ENCODE measurements at places on chromosomes 5 and 9. TPM values are rescaled to one million over a fixed set of nuclear protein-coding genes. Genes with fewer than 3 reads are reported as not detected.

The ADAMTS12 gene
- polyA plus RNA-seq = 1.2 TPM

The GFRA3 gene
- 1.1 TPM for polyA plus RNA-seq

The POMT1 gene
- 20.3 TPM for polyA plus RNA-seq

The GSN gene
- 379 TPM for polyA plus RNA-seq

The DOCK8 gene
- polyA plus RNA-seq = 1.3 TPM

The LPAR1 gene
- 5.5 TPM for polyA plus RNA-seq

The C7 gene
- 69.5 TPM for polyA plus RNA-seq

The PCSK1 gene
- polyA plus RNA-seq = 0.58 TPM

GRCh38 chr9:132793606-132794580 is 84.2 kb downstream of the AK8 start:
- no peak overlapping the region for H3K4me3 ChIP-seq
- H3K27me3 ChIP-seq = peaks cover 13% of the 10 kb centered on the region
- no peaks in the 10 kb centered on the region for H3K36me3 ChIP-seq
- H3K4me1 ChIP-seq = peaks cover 8% of the 10 kb centered on the region

DNA sequence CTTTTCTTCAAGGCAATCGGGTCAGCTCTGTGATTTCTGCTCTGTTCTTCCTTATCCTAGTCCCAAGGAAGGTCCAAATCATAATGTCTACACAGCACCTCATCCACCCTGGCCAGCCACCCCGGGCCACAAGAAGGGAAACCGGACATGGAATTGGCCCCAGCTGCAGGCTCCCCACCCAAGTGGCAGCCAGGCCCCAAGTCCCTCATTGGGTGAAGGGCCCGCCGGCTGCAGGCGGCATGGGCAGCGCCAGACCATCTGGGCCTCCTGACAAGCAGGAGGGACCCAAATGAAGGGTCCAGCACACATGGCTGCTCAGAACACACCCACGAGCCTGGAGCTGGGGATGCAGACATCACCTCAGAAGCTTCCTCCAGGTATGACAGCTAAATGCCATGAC is 33.7 kb downstream of the BICD2 start:
- peaks cover 13% of the 10 kb centered on the region for H3K36me3 ChIP-seq
- DNase-seq = peak; percentile 13
- H3K4me3 ChIP-seq = no peak overlapping the region
- H3K27me3 ChIP-seq = no peaks in the 10 kb centered on the region

- H3K27ac ChIP-seq = peak overlapping the region; percentile 85
- H3K27me3 ChIP-seq = no peaks in the 10 kb centered on the region
- peaks cover 47% of the 10 kb centered on the region for H3K4me1 ChIP-seq
- peak overlapping the region; percentile 29 for H3K4me3 ChIP-seq
These were observed 7.0 kb downstream of the NOTCH1 start for GRCh38 chr9:136538599-136539426.

DNA sequence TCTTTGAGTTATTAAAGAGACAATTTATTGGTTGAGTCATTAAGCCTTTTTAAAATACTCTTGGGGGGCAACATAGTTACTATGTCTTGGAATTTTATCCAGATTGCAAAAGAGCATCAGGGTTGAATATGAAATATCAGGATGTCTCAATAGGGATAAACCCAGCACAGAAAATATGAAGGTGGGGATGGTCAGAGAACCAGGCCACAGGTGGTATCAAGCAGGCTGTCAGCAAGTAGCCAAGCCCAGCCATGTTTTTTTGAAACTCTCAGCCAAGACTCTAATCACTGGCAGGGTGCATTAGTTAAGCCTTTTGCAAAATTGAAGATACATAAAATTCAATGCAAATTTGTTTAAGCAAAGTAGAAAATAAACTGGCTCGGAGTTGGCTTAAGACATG is 468.9 kb downstream of the DTWD2 start:
- no peaks in the 10 kb centered on the region for H3K4me1 ChIP-seq
- DNase-seq = no peak
- H3K27me3 ChIP-seq = no peaks in the 10 kb centered on the region
- no peaks in the 10 kb centered on the region for H3K36me3 ChIP-seq
- H3K27ac ChIP-seq = no peak overlapping the region

DNA sequence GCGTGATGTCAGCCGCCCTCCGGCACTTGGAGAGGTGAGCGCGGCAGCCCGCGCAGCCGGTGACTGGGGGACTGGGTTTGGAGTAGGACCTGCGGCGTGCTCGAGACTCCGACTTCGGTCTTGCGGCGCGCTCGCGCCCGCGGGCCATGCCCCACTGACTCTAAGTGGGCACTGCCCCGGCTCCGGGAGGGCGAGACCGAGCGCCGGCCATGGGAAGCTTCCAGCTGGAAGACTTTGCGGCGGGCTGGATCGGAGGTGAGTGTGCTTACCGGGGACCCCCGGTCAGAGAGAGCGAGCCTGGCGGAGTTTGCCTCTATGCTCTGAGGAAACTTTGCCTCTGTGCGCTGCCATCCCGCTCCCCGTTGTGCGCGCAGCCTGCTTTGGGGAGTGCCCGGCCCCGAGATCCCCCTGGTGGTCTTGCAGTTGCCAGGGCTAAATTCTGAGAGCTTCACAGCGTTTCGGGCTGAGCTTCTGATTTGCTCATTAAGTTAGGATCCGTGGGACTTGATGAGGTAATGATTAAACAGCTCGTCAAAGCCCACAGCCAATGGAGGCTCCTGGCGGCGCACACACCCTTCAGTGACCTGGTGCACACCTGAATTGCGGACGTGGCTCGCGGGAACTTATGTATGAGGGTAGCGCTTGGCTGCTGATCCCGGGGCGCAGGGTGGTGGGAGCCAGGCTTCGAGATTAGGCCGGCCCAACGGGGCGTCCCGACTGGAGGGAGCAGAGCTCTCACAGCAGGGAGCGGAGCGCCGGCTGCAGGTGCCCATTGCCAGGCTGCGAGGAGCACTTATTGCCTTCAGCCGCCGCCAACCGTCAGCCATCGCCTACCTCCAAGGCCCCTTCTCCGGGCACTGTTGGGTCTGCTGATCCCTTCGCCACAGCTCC is at the start of gene SLC25A48:
SLC25A48 (plus strand) TSS at position 25 of the 891 bp plus-strand sequence; CDS start at position 210, 185 bp downstream.
- H3K36me3 ChIP-seq = no peaks in the 10 kb centered on the region
- peak; percentile 67 for DNase-seq
- H3K4me3 ChIP-seq = no peak within 1 kb of the TSS
- H3K27me3 ChIP-seq = peaks cover 55% of the 10 kb centered on the region

GRCh38 chr5:168365581-168366081 is 74.2 kb downstream of the WWC1 start:
- no peaks in the 10 kb centered on the region for H3K36me3 ChIP-seq
- no peak for DNase-seq
- no peak overlapping the region for H3K27ac ChIP-seq
- H3K27me3 ChIP-seq = no peaks in the 10 kb centered on the region

DNA sequence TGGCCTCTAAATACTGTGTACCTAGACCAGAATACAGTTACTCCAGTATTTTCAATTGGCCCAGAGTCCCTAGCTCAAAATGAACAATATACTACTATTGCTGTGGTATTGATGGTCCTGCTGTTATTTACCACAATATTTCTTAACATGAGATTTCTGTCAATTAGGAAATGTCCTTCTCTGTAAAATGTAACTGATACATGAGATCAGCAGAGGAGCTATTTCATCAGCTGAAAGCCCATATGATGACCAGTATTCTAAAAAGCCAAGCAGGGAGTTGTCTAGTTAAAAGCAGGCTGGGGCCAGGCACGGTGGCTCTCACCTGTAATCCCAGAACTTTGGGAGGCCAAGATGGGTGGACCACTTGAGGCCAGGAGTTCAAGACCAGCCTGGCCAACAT is 187.7 kb upstream of the PTGER4 start:
- H3K4me3 ChIP-seq = no peak overlapping the region
- H3K4me1 ChIP-seq = no peaks in the 10 kb centered on the region
- no peak overlapping the region for H3K27ac ChIP-seq
- no peaks in the 10 kb centered on the region for H3K27me3 ChIP-seq
- no peak for DNase-seq

DNA sequence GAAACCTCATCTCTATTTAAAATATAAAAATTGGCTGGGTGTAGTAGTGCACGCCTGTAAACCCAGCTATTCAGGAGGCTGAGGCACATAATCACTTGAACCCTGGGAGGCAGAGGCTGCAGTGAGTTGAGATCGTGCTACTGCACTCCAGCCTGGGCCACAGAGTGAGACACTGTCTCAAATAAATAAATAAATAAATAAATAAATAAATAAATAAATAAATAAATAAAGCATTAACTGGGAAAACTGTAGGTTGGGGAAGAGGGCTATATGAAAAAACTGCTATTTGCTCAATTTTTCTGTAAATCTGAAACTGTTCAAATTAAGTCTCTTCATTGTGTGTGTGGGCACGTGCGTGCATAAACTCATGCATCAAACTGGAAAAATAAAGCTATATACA is 59.9 kb upstream of the RAPGEF6 start:
- H3K4me1 ChIP-seq = no peaks in the 10 kb centered on the region
- no peak overlapping the region for H3K4me3 ChIP-seq
- H3K27ac ChIP-seq = no peak overlapping the region

DNA sequence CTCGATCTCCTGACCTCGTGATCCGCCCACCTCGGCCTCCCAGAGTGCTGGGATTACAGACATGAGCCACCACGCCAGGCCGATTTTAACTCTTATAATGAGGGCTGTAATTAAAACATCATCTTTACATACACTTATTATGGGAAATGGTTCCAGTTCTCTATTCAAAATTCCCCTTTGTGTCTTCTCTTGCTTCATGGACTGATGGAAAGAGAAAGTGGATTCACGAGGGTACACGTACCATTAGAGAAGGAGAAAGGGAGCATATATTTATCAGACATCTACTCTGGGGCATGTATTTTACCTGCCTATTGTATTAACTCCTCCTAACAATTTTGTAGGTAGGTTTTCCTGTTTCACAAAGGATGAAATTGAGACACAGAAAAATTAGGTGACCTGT is 31.1 kb downstream of the PTGS1 start:
- H3K27ac ChIP-seq = no peak overlapping the region
- no peaks in the 10 kb centered on the region for H3K4me1 ChIP-seq
- H3K36me3 ChIP-seq = no peaks in the 10 kb centered on the region
- peaks cover 5% of the 10 kb centered on the region for H3K27me3 ChIP-seq

- H3K4me3 ChIP-seq = no peak overlapping the region
- DNase-seq = no peak
- H3K27me3 ChIP-seq = no peaks in the 10 kb centered on the region
- no peaks in the 10 kb centered on the region for H3K4me1 ChIP-seq
These were observed 40.4 kb downstream of the SAR1B start for GRCh38 chr5:134592141-134592746.

DNA sequence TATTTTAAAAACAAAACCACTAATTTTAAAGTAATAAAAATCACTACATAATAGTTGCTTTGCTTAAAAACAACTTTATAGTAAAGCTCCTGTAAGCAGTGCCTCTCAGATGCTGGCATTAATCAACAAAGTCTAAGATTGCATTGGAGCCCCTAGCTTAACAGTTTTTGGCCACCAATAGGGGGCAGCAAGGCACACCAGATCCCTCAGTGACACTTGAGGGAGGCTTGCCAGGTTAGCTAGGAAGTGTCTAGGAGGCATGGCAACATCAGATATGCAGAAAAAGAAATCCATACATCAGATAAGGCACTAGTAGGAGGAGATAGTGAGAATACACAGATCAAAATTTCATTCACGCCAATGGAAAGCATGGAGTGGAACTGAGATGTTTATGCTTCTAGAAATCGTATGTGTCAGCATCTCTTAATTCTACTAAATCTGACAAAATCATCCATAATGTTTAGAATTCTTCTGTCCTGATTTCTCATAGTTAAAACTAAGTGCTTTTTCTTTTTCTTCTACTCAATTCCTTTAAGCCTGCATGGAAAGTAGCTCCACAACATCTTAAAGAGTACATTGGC is 73.6 kb upstream of the PAM start:
- peak; percentile 62 for DNase-seq
- H3K4me1 ChIP-seq = no peaks in the 10 kb centered on the region
- H3K36me3 ChIP-seq = no peaks in the 10 kb centered on the region
- H3K4me3 ChIP-seq = no peak overlapping the region
- no peaks in the 10 kb centered on the region for H3K27me3 ChIP-seq
- no peak overlapping the region for H3K27ac ChIP-seq

DNA sequence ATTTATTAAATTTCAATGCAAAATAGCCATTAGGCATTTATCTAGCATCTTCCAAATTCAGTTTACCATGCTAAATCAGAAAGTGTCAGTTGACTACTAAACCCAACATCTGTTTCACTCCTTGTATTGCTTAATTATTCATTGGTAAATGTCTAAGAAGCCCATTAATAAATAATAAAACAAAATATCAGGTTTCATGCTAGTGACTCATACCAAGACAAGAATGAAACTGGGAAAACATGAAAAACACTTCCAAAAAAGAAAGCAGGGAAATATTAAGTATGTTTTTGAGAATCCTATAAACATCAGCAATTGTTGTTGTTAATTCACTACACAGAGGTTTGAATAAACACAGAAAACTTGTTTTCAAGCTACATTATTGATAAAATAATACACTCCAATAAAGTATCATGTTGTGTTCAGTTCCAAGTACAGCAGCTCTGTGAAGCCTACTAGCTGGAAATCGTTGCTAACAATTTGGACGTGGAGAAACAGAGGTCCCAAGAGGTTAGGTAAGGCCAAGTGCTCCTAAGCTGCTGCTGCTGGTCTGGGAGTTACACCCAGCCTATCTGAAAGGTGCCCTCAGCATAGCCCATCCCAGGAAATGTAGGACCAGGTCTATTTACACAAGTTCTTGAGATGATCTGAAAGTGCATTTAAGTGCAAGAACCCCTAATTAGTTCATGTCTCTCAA is 78.8 kb downstream of the GNAQ start:
- no peaks in the 10 kb centered on the region for H3K4me1 ChIP-seq
- H3K36me3 ChIP-seq = no peaks in the 10 kb centered on the region
- H3K27ac ChIP-seq = peak overlapping the region; percentile 3
- H3K27me3 ChIP-seq = no peaks in the 10 kb centered on the region
- DNase-seq = no peak
- no peak overlapping the region for H3K4me3 ChIP-seq

GRCh38 chr5:68369457-68370125 is 154.0 kb downstream of the PIK3R1 start:
- H3K4me3 ChIP-seq = no peak overlapping the region
- no peaks in the 10 kb centered on the region for H3K27me3 ChIP-seq
- DNase-seq = no peak
- no peaks in the 10 kb centered on the region for H3K4me1 ChIP-seq
- no peak overlapping the region for H3K27ac ChIP-seq

- H3K27me3 ChIP-seq = no peaks in the 10 kb centered on the region
- no peak overlapping the region for H3K27ac ChIP-seq
- H3K36me3 ChIP-seq = no peaks in the 10 kb centered on the region
- DNase-seq = no peak
These were observed 40.8 kb downstream of the CTSL start for GRCh38 chr9:87766697-87767096.

GRCh38 chr9:76545191-76545590 is 86.2 kb downstream of the GCNT1 start:
- no peaks in the 10 kb centered on the region for H3K27me3 ChIP-seq
- H3K4me1 ChIP-seq = no peaks in the 10 kb centered on the region
- DNase-seq = no peak
- H3K27ac ChIP-seq = no peak overlapping the region

DNA sequence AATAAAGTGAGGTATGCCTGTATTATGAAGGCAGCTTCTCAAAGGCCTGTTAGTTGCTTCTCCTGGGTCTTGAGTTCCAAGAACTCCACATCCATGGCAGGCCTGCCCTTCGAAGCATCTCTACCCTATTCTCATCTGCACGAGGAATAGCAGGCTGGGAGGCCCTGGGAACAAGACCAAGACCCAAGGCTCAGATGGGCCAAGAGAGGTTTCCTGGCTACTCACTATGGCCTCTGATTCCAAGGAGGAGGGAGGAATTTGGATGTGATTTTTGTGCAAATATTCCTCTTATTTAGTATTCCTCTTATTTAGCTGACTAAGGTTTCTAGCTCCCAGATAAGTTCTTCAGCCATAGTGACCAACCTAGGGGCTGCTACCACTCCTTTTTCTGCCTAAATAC is 151.3 kb downstream of the SAXO1 start:
- H3K4me3 ChIP-seq = no peak overlapping the region
- H3K36me3 ChIP-seq = no peaks in the 10 kb centered on the region
- no peak overlapping the region for H3K27ac ChIP-seq
- H3K4me1 ChIP-seq = no peaks in the 10 kb centered on the region
- no peaks in the 10 kb centered on the region for H3K27me3 ChIP-seq

Measured in heart left ventricle (tissue), 16 donors.